ENCODE measurements at places on chromosomes 11 and 22.

DNA sequence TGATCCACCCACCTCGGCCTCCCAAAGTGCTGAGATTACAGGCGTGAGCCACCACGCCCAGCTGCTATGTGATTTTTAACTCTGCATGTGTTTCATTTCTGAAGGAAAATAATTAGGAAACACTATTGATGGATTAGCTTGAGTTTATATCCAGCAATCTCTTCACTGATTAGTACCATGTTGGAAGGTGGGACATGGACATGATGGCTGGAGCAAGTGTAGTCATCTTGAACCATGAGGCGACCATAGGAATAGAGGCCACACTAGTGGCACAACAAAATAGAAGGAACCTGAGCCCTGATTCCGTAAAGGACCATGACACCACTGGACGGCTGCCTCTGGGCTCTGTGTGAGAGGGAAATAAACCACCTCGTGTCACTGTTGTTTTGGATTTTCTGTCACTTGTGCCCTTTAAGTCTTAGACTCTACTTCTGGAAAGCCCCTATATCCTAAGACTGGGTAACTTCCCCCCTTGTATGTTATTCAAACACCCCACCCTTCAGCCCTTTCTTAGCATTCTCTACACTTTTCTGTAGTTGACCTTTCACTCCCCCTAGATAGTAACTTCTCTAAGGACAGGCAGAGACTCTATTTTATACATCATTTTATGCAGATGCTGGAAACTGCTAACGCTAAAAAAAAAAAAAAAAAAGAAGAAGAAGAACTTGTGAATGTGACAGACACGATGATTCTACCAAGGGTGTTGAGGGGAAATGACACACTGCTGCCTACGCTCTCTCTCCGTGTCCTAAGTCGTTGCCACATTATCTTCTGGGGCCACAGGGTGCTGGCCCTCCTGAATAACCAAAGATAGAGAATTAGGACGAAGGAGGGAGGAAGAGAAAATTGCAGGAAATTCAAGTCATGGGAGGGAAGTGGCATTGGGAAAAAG lies 2.7 kb upstream of the VPS37C start:
- no peak for DNase-seq

- DNase-seq, result no peak
Measured at GRCh38 chr11:86062719-86063118, 6.2 kb downstream of the PICALM start.

- DNase-seq, result no peak
Measured at GRCh38 chr11:112784323-112785073, 176.7 kb upstream of the NCAM1 start.

DNA sequence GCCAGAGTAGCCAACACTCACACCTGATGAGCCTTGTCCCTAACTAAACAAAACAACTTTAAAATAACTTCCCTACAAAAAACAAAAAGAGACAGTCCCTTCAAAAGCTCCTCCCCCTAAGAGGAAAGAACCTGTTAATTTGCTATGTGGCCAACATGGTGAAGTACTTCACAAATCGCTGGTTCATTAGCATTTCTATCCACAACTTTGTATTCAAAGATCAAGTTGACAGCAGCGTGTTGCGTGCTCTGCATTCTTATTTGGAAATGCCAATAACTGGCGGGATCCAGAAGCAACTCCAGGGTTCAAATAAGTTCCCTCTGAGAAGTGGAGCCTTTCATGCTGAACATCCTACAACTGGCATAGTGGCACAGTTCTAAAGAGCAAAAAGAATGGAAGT lies 48.6 kb downstream of the CADM1 start:
- DNase-seq, result no peak

DNA sequence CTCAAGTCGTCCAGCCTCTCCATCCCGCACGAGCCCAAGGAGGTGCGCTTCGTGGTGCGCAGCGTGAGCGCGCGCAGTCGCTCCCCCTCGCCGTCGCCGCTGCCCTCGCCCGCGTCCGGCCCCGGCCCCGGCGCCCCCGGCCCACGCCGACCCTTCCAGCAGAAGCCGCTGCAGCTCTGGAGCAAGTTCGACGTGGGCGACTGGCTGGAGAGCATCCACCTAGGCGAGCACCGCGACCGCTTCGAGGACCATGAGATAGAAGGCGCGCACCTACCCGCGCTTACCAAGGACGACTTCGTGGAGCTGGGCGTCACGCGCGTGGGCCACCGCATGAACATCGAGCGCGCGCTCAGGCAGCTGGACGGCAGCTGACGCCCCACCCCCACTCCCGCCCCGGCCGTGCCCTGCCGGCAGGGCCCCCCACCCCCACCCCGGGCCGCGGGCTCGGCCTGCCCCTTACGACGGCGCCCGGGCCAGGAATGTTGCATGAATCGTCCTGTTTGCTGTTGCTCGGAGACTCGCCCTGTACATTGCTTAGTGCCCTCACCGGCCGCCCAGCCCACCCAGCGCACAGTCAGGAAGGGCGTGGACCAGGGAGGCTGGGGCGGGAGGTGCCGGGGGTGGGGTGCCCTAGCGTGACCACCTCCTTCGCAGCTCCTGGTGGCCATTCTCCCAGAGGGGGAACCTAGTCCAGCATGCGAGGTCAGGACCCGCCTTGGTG lies 6.9 kb upstream of the ACR start:
- no peak for DNase-seq

DNA sequence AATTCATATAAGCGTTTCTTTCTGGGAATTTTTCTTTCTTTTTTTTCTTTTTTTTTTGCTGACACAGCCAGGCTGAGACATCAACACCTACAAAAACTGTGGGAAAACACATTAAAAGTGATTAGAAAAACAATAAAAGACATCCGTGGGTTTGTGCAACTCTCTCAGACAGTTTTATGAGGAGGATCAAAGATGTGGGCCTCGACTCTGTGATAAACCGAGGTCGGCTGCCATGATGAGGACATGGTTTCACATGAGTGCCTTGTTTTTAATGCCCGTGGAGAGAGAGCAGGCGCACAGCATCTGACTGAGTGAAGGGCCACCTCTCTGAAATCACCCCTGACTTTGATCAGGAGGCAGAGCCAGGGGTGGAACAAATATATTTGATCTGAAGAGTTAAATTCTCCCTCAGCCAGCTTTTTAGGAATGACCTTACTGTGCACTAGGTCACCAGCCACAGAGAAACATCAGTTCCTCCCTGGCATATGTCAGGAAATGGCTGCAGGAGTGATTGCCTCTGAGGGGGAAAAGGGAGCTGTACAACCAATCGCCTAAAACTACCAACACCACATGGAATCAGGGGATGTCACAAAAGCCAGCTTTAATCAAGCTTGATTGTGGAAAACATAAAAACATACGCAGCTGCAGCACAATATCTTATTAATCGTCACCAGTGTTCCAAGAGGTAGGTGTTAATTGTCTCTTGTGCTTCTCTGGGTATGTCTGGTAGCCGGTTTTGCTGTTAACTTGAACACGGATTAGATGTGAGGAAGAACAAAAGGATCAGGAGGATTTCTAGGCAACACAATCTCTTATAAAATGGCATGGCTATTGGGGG lies 164.7 kb downstream of the MAML2 start:
- DNase-seq, result no peak

DNA sequence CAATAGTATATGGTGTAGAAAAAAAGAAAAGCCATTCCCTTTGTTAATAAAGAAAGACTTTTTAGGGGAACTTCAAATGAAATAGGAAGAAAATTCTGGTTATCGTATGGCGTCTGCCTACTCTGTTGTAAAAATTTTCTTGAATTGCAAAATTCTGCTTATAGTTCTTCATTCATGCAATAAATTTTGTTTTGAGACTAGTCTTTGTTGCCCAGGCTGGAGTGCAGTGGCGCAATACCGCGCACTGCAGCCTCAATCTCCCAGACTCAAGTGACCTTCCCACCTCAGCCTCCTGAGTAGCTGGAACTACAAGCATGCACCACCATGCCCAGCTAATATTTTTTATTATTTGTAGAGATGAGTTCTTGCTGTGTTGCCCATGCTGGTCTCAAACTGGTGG lies 5.8 kb downstream of the DDIAS start:
- no peak for DNase-seq

GRCh38 chr22:39723899-39724351 lies 153.4 kb downstream of the CACNA1I start:
- no peak for DNase-seq

DNA sequence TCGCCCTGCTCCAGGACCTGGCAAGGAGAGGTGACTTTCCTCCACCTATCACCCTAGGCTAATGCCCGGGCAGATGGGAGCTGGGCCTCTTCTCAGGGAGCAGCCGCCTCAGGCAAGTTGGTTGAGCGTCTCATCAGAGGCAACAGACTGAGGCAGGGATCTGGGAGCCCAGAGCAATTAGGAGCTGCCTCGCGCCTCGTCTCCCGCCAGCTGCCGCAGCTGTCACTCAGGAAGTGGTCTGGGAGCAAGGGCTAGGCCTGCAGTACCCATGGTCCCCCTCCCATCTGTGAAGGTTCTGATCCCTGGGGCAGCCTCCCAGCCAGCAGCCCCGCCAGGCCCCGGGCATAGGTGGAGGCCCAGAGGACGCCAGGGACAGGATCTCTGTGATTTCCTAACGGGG lies 4.6 kb upstream of the CABP7 start:
- no peak for DNase-seq

GRCh38 chr11:134503100-134503499 lies 91.1 kb upstream of the B3GAT1 start:
- DNase-seq, result no peak

DNA sequence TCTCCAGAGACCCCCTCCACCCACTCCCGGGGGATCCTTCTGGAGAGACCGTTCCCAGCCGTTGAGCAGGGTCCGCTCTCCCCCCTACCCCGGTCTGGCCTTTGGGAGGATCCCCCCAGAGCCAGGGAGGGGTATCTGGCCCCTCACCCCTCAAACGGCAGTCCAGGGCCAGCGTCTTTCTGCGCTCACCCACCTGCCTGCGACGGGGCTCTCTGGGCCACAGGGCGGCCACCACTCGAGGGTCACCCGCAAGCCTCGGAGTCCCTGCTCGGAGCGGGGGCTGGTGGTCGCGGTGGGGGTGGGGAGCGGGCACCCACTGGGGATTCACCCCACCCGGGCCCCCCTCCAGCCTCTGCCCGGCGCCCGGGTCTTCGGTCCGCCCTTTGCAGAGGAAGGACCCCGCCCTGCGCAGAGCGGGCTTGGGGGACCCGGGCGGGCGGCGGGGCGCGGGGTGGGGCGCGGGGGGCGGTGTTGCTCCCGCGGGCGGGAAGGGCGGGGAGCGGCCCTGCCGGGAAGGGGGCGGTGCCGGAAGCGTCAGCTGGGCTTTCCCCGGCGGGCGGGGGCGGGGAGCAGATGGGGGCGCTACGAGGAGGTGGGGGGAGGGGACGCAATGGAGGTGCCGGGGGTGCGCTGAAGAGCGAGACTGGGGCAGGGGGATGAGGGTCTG lies 16.6 kb downstream of the CRELD2 start:
- DNase-seq, result no peak

GRCh38 chr11:70490208-70490607 lies 91.9 kb downstream of the CTTN start:
- DNase-seq, result no peak

- no peak for DNase-seq
Measured at GRCh38 chr22:26634189-26634588, 12.4 kb downstream of the CRYBA4 start.

GRCh38 chr11:33588056-33588455 lies 112.6 kb downstream of the C11orf91 start:
- no peak for DNase-seq

GRCh38 chr11:40104941-40105550 lies 1354.4 kb downstream of the LRRC4C start:
- DNase-seq, result no peak

GRCh38 chr11:93537049-93537448 lies 6.1 kb downstream of the SMCO4 start:
- no peak for DNase-seq

- DNase-seq, result peak; percentile 43
Measured at GRCh38 chr11:44236296-44236695, 73.6 kb downstream of the ALX4 start.

- no peak for DNase-seq
Measured at GRCh38 chr11:73273222-73273895, 1.2 kb downstream of the P2RY6 start.

DNA sequence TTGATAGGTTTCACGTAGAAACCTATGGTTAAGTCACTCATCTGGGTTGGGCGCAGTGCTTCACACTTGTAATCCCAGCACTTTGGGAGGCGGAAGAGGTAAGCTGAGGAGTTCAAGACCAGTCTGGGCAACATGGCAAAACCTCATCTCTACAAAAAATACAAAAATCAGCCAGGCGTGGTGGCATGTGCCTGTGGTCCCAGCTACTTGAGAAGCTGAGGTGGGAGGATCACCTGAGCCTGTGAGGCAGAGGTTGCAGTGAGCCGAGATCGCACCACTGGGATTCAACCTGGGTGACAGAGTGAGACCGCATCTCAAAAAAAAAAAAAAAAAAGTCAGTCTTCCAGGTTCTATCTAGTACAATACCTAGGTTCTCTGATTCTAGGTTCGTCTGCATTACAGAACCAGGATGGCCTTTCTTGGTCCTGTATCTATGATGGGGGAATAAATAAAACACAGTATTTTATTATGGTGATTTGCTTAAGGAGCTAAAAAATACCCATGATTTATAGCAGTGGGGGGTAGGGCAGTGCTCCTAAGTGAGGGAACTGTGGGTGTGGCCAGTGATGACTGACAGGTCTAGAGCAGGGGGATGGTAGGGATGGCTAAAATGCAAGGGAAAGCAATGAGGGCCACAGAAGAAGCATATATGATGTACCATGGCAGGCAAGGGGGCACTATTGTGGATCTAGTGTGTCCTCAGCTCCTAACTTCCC lies 65.5 kb upstream of the NUP160 start:
- no peak for DNase-seq

DNA sequence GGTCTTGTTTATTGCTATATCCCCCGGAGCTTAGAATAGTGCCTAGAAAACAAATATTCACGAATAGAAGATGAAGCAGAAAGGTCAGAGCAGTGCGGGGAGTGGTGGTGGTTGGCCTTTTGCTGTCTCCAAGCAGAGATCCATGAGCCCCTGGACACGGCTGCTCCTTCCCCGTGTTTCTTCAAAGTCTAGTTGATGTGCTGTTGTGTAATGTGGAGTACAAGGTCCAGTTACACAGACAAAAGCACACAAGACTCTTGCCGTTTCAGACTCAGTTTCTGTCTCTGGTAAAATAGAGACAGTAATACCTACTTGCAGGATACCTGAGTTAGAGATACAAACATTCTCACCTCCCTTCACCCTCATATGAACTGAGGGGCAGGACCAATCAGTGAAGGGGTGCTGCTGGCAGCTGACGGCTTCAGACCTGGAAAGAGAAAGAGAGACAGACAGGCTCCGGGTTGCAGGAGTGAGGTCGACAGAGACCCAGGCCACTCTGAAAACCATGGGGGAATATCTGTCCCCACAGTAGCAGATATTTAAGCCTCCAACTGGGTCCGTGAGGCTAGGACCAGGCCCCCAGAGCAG lies 56.2 kb downstream of the RASSF10 start:
- DNase-seq, result no peak

Measured in right renal pelvis (tissue), 4 donors.